ENCODE measurements at places on chromosomes 3 and 15. TPM values are rescaled to one million over a fixed set of nuclear protein-coding genes. Genes with fewer than 3 reads are reported as not detected.

Gene ATP8B4
- total RNA-seq = 90.2 TPM

Gene SKOR1
- not detected for total RNA-seq

Gene SOX14
- total RNA-seq = not detected

Gene GOLGA8T
- under 0.01 TPM for total RNA-seq

Gene ZNF662
- total RNA-seq = 3.9 TPM

Gene UBP1
- total RNA-seq = 70.9 TPM

Gene FOXB1
- not detected for total RNA-seq

Gene CHRNB4
- not detected for total RNA-seq

Gene MAP6D1
- 3.5 TPM for total RNA-seq

Gene NTRK3
- total RNA-seq = not detected

DNA sequence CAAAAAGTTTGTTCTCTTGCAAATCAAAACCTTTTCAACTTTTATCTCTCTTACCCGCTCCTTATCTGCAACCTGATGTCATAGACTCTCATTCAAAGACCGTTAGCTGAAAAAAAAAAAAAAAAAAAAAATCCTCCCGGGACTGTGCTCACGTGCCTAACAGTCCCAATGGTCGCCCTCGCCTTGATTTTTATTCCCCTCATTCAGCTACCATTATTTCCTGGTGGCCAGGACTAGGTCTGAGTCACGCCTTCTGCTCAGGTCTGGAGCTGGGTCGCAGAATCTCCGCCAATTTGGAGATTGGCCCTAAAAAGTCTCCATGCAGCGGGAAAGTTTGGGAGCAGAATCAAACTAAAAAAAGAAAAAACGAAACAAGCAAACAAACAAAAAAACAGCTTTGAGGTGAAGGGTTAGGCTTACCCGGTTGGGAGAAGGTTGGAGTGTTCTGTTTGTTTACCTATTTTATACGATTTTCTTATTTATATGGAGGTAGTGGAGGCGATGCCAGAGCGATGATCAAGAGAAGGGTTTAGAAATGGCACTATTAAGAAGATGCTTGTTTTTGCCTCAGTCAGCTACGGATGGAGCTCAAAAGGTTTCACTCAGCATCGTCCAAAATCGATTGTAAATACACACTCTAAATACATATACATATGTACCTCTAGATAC, 51.1 kb downstream of the ZIC4 start:
- DNase-seq = no peak

DNA sequence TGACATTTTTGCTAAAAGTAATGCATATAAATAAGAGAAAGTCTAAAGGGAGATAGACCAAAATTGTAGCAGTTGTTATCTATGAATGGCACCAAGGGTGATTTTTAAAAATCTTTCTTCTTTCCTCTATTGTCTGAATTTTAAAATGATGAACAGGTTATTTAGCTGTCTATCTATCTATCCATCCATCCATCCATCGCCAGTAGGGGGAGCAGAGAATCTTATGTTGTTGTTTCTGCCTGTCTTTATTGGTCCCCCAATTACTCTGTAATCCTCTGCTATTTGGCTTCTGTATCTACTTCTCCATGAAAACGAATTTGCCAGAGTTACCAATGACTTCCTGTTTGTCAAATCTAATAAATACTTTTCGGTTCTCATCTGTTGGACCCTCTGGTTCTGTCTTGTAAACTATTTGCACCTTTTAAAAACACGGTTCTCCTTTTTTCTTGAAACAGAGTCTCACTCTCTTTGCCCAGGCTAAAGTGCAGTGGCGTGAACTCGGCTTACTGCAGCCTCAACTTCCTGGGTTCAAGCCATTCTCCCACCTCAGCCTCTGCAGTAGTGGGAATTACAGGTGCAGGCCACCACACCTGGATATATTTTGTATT, 86.0 kb downstream of the ECT2 start:
- DNase-seq = peak; percentile 54

- no peak for DNase-seq
These were observed 43.7 kb upstream of the MFGE8 start for GRCh38 chr15:88956906-88957305.

- DNase-seq = no peak
These were observed 1.5 kb upstream of the U2SURP start for GRCh38 chr3:142999881-143000280.

DNA sequence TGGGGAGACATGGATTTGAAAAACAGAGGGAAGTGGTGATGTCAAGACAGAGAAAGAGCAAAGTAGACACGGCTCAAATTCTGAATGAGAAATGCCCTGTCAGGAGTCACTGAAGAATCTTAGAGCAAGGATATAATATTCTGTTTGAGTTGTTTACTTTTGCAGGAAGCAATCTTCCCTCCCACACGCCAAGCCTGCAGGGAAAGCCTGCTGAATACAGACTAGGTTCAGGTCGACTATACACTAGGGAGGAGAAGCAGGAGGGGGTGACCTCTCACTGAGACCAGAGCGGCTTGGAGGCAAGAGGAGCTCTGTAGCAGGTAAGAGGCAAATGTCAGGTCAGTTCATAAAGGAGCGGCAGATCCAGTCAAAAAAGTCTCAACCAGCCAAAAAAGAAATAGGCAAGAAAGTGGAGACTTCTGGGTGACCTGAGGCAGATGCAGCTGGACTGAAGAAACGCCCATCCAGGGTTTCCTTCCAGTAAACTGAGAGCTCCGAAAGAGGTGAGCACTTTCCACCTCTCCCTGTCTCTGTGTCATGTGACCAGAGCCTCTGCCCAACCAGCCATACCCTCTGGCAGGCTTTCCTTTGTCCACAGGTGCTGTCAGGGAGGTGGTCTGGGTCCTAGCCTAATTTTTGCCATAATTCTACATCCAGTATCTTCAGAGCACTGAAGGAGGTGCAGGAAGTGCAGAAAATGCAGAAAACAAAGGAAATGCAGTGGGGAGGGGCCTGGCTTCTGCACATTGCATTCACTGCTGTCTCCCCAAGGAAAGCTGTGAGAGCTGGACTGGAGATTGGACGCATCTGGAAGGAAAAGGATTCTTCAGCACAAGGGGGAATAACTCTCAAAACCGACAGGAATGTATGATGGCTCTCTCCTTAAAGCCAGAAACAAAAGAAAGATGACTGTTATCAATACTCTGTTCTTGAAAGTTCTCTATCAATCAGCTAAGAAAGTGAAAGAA, 37.8 kb upstream of the CTXND1 start:
- DNase-seq = no peak

- no peak for DNase-seq
These were observed 264.0 kb upstream of the CRBN start for GRCh38 chr3:3443482-3443881.

DNA sequence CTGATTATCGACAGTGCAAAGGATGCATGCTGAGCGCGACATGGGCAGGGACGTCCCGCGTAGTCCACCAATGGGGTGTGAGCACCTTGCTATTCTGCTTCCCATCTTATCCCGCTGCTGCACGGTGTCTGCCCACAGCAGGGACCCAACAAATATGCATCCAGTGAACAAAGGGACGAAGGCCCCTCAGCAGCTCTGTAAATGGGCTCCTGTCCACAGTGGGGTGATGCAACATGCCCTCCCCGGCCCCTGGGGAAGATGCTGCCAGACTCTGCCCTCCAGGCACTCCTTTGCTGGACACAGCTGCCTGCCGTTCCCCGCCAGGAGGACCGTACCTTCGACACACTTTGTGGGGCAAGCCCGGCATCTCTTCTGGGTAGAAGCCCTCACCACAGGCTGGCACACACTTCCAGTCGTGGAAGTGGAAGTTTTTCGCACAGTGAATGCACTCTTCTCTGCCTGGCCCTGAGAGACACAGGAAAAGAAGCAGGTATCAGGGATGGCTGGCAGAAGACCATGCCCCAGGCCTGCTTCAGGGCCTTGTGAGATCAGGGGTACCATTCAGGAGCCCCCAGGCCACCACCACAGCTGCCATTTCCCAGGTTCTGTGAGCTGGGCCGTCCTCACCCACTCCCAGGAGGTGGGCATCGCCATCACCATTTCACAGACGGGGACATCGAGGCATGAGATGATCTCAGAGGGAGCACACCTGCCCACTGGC, 18.2 kb upstream of the SNRPA1 start:
- DNase-seq = no peak

- no peak for DNase-seq
These were observed 192.1 kb upstream of the EOMES start for GRCh38 chr3:27914199-27914598.

- DNase-seq = no peak
These were observed 39.7 kb downstream of the CYP11A1 start for GRCh38 chr15:74327756-74328155.

- DNase-seq = no peak
These were observed 11.8 kb downstream of the ADGRG7 start for GRCh38 chr3:100621251-100621650.

DNA sequence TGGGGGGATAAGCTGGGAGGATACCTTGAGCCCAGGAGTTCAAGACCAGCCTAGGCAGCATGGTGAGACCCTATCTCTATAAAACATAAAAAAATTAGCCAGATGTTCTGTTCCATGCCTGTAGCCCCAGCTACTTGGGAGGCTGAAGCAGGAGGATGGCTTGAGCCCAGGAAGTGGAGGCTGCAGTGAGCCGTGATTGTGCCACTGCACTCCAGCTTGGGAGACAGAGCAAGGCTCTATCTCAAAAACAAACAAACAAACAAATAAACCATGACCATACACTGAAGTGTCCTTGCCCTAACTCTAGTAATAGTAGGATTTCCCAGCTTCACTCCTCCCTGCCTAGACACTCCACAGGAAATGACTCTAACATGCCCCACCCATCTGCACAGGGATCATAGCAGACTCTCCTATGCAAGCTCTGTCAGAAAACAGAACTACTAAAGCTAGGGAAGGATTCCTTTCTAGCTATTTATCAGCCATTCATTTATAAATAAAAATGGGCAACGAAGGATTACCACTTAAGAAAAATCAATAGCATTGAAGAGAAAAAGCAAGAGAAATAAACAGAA, 4.6 kb downstream of the ERICH6 start:
- peak; percentile 14 for DNase-seq

GRCh38 chr15:32834156-32834555, 116.4 kb downstream of the GREM1 start:
- no peak for DNase-seq

GRCh38 chr3:138049157-138049919, 39.4 kb downstream of the CLDN18 start:
- DNase-seq = peak; percentile 81

- no peak for DNase-seq
These were observed 107.1 kb downstream of the ABHD5 start for GRCh38 chr3:43797794-43798193.

DNA sequence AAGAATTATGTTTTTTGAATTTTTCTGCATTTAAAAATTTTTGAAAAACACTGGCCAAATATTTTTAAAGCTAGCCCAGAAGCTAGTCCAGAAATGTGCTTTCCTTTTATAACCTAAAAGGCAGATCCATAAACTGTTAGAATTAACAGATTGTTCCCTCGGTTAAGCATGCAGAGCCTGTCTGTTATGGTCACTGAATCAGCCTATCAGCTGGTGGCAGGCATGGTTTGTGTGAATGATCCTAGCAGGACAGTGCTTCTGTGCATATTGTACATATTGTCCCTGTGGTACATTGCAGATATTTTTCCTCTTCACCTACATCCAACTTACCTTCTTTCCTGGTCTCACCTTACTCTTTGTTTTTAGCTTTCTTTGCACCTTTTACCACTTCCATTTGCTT, 53.3 kb downstream of the RARB start:
- DNase-seq = no peak

DNA sequence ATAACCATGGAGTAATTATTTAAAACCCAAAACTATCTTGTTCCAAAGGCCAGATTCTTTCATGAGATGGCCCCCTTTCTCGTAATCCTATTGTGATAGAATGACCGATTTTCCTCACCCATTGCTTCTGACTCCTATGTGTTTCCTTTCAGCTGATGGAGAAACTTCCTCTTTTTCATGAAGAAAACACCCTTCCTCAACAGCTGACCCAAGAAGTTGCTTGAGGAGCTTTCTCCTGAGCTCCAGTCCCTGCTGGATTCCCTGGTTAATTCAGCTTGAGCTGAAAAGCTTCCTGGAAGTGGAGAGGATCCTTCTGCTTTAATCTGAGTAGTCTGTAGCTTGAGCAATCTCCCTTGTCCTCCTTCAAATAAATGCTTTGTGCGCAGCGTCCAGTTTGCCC, 75.0 kb downstream of the BFSP2 start:
- no peak for DNase-seq

DNA sequence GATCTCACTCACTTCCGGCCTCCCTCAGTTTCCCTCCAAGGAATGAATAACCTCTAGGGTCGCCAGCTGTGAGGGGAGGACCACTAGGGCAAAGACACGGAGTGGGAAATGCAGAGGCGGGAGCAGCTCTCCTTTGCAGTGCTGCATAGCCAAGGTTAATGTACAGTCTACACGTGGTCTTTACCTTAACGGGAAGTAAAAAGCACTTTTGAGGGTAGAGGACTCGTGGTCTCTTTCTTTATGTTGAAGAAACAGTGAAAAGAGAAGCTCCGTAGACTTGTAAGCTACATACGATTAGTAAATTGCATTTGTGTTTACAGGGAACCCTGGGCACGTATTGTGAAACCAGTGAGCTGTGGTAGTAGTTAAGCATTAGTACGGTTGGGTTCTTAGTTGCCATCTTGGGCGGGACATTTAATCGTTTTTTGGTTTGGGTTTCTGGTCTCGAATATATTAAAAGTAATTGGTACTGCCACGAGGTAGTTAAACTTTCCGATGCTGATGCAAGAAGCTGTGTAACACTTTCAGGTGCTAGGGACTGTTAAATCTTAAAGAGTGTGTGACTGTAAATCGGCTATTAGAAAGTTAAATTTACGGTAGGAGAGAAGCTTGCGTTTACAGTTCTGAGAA, 828 bp downstream of the U2SURP start:
- peak; percentile 60 for DNase-seq

DNA sequence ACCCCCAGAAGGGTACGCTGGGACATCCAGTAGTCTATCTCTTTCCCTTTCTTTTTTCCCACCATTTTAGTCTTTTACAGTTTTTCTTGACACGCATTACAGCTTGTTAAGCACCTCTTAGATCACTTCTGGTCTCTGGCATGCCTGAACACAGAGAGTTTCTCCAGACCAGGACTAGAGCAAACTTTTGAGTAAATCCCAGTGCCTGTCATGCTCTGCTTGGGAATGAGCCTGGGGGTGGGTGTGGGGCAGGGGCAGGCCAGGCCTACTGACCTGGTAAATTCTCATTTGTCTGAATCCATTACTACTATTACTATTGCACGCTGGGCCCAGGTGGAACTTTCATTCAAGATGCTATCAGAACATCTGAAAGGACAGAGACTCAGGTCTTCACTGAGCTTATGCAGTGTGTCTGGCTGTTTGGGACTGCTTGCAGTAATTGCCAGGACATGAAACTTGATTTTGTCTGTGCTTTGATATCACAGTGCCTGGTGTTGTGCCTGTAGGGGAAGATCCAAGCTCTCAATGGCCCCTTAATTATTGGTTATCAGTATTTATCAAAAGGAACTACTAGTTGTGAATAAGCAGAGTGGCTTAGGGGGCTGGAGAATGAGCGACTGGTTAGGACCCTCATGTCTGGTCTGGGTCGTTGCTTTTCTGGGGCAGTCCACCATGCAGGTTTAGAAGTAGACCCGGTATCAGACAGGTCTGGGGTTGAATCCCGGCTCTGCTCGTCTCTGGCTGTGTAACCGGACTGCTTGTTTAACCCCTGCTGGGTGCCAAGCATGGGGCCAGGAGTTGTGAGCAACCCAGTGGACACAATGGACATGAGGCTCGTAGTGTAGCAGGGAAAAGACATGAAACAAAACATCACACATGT, 196.1 kb upstream of the TLE3 start:
- DNase-seq = no peak

GRCh38 chr3:101903451-101903871, 54.1 kb downstream of the NFKBIZ start:
- DNase-seq = peak; percentile 78

GRCh38 chr15:45648521-45649200, 13.8 kb downstream of the SQOR start:
- peak; percentile 48 for DNase-seq

GRCh38 chr3:30401971-30402370, 204.4 kb upstream of the TGFBR2 start:
- peak; percentile 70 for DNase-seq
